ENCODE measurements at places on chromosomes 5 and 9.
A peak's percentile ranks its signal among the peaks of the same experiment; 100 is the strongest.

GRCh38 chr5:67166460-67167285 is 29.9 kb downstream of the CD180 start:
- DNase-seq, result no peak

GRCh38 chr9:106980551-106981101 is 117.7 kb downstream of the ZNF462 start:
- DNase-seq, result no peak

GRCh38 chr9:69719983-69720382 is 39.8 kb downstream of the PTAR1 start:
- no peak for DNase-seq

DNA sequence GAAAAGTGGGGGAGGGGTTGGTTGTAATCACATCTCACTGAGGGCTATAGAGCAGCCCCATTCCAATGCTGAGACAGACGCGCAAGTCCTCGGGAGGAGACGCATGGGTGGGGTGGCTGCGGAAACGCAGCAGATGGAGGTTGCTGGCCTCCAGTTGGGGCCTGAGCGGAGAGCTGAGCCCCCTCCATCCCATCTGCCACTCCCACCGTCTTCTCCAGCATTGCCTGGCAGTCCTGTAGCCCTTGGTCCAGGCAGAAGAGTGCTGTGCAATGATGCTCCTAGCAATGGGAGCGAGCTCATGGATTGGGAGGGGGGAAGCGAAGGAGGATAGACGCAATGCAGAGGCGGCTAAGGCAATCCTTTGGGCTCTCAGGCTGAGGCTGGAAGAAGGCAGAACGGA is 79.4 kb upstream of the GLRA1 start:
- no peak for DNase-seq

DNA sequence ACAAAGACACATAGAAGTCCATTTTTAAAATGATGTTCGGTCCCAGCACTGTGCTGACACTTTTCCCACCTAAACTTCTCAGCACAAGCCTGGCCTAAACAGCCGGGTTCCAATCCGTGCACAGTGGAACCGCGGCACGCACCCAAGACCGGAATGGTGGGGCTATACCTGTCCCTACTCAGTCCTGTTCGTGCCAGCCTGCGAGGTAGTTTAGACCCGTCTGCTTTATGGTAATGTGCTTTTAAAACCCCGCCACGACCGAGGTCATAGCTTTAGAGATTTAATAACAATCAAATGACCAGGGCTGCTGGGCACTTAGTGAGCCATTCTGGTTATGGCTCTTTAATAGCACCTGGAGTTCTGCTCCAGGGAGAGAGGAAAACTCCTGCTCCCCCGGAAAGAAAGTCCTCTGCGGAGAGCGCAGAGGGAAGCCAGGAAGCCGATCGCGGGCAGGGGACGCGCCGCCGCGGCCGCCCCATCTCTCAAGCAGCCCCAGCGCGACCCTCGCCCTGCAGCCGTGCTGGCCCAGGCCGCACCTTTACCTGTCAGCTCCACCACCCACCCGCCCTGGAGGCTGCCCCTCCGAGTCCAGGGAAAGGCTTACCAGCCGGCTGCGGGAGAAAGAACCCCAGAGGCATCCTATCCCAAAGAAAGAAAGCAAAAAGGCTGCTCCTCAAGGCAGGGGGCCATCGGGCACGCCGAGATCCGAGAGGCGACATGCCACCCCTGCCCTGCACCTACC is 511 bp downstream of the ARL15 start:
- peak; percentile 28 for DNase-seq

DNA sequence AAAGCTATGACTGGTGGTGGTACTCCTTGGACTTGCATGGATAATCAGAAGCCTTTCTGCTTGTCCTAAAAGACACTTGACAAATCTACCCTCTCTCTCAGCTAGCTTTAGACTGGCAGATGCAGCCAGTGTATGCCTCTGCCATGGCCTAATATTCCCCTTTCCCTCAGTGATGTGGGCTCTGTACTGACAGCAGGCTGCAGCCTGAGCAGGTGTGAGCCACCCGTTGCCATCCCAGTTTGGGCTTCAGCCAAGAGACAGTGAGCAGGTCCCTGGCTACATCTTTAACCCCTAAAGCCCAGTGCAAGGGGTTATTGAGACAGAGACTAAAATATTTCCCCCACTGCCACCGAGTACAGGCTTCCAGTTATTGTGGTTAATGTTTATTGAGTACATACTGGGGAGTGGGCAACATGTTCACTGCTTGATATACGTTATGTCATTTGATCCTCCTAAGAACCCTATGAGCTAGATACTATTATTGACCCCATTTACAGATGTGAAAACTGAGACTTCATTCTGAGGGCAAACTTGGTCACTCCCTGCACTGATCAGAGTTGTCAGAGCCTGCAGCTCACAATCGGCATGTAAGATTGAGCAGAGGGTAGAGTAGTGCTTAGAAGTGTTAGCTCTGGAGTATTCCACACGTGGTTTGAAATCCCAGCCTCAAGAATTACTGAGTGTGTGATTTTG is 254.2 kb downstream of the ARHGAP26 start:
- DNase-seq, result no peak

- no peak for DNase-seq
These were observed 107.4 kb upstream of the LARP1 start for GRCh38 chr5:154647761-154648145.

- no peak for DNase-seq
These were observed 99.7 kb downstream of the ARHGAP26 start for GRCh38 chr5:142869886-142870285.

DNA sequence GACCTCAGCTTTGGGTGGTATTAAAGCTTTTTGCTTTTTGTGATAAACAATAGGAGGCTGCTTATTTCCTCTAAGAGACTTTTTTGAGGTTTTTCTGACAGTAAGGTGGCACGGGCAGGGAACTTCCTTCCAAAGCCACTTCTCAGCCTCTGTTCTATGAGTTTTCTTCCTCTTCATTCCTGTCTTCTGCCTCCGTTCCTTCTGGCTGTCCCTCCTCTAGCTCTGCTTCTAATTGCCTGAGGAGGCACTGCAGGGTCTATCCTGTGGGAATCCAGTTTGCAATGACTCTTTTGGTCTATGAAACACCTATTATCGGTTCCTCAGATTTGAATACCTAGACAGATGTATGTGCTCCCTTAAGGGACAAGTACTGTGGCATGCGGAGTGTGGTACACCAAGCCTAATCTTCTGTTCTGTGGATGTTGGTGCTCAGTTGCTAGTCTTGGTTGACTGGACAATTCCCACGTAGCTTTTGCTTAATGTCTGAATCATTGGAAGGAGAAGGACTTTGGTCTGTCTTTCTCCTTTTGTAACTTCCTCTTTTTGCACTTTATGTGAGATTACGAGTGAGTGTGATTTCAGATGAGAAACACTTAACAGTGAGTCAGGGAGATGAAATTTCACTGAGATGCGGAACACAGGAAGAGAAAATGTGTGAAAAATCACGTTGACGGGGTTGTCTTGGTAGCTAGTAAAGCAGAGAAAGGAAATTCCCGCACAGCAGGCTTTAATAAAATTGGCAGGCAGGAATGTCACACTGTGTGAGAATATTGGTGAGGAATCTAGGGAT is 305.2 kb downstream of the EFNA5 start:
- DNase-seq, result no peak

All from NCI-H748 treated with DMSO at 0.1 percent for 48 hours (cell line).